ACHN (cell line): ENCODE measurements at places on chromosomes 4 and X.

- no peak for DNase-seq
Measured at GRCh38 chr4:38466401-38466800, 197.6 kb upstream of the KLF3 start.

GRCh38 chr4:176601124-176601523 is 191.6 kb downstream of the VEGFC start:
- DNase-seq = no peak

GRCh38 chr4:177640864-177641263 is 198.6 kb upstream of the AGA start:
- no peak for DNase-seq

GRCh38 chrX:109855501-109855900 is 122.4 kb upstream of the ACSL4 start:
- DNase-seq = no peak

DNA sequence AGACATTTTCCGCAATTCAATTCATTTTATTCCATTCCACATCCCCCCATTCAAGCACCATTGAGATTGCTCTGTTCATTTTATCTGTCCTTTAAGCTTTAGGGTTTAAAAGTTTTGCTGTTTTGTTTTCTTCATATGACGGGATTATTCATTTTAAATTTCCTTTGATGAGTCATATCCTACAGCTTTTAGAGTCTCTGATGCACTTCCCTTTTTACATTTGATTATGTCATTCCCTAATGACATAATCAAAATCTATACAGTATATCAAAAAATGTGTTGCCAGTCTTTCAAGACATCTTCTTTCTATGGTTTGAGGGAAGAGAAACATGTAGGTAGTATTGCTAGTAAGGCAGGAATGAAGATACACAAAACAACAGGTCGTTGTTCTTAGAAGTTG is 456.3 kb downstream of the PDGFC start:
- DNase-seq = no peak

GRCh38 chr4:143773998-143774895 is 73.8 kb upstream of the FREM3 start:
- DNase-seq = peak; percentile 58

DNA sequence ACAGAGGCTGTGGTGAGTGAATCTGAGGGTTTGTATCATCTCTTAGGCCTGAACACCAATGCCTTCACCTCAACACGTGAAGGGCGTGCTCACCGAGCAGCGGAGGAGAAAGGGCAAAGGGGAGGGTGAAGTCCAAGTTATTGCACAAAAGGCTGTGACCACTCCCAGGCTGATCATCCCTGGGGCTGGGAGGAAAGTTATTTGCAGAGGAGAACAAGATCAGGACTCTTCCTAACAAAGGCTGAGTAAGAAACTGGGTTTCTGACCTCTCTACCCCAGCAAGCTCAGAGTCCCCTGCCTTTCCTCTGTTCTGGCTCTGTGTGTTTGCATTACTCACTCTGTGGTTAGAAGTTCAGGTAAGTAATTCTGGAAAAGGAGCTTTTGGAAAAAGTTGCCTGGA is 366.3 kb upstream of the CXorf51A start:
- DNase-seq = no peak

DNA sequence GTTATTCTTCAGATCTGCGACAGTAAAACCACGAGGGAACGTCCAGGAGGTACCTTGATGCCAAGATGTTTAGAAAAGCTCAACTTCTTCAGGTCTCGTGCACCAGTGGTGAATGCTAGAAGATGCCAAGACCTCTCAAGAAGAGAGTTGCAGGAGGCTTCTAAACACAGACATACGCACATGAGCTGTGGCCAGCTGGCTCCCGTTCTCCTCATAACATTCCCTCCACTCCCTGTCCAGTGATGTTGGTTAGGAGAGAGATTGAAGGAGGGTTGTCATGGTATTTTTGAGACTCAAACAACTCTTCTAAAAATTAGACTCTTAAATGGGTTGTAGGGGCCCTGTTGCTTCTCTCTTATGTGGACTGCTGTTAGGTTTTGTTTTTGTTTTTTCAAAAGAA is 184.3 kb downstream of the QDPR start:
- no peak for DNase-seq

GRCh38 chr4:86660401-86660800 is 66.3 kb downstream of the PTPN13 start:
- no peak for DNase-seq

- DNase-seq = no peak
Measured at GRCh38 chr4:108433832-108434231, 186.5 kb upstream of the RPL34 start.

DNA sequence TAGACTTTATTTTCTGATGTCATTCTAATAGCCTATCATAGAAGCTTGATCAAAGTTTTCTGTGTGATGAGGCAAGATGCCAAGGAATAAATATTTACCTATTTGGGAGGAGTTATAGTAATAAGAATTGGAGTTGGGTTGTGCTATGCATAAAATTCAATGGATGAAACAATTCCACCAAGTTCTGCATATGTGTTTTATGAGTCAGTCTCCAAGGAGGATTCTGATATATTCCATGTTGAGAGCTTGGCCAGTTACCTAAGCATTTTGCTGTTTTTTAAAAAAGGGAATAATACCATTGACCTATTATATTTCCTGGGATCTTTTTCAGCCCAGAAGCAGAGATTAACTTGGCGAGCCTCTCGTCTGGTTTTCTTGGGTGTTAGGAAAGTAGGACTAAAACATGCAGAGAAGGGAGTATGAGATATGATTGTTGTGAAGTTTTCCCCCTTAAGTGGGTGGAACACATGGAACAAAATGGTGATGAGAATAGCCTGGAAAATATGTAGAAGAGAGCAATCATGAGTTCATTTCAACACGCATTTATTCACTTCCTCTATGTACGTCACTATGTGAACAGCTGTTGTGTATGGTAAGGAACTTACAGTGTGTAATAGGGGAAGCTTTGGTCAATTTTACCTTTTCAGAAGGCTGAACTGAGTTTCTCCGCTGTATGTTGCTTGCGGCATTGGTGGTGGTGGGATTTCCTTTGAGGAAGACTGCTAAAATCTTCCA is 39.2 kb downstream of the POLA1 start:
- no peak for DNase-seq

DNA sequence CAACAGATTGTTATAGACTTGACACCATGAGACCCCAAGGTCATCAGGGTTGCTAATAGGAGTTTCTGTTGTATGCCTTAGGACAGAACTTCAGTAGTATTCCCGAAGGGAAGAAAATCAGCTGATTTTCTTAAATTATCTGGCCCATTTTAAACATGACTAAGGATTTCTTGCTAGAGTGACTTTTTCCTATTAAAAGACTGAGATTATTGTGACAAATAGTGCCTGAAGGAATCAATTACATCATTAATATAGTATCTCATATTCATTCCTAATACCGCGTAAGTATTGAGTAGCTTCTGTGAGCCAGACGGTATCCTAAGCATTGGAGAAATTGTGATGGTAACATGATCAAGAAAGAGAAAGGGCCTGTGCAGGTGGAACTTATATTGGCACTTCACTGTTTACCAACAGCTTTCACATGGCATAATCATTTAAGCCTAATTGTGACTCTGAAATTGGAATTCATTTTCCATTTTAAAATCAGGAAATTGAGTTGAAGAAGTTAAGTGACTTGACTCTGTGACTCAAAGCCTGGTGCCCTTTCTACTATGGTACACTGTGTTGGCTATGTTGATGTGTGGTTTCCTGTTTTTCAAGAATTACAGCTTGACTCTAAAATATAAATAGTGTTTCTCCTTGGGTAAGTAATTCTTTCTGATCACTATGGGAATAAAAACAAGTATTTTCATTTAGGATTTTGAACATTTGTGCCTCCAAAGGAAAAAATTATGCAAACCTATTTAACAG is 4.1 kb downstream of the AFF1 start:
- DNase-seq = no peak

- DNase-seq = no peak
Measured at GRCh38 chr4:127772769-127773671, 9.1 kb upstream of the HSPA4L start.

DNA sequence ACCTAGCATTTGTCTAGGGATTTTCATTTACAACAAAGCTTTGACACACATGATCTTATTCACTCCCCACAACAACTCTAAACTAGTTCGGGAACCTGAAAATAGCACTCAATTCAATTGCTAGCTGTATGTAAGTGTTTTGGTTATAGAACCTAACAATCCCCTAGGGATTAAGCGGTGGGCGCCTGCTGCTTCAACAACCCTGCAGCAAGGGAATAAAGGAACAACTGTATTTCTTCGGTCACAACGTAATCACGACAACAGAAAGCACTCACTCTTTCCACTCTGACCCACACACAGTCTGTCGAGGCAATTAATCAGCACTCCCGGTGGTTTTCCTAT is 674 bp upstream of the DIAPH2 start:
- no peak for DNase-seq
